ENCODE measurements at places on chromosomes 13 and 19.
A peak's percentile ranks its signal among the peaks of the same experiment; 100 is the strongest.

GRCh38 chr13:112626761-112627160 lies 38.8 kb upstream of the TUBGCP3 start:
- DNase-seq: no peak

- no peak for DNase-seq
These were observed 202.1 kb upstream of the GPR12 start for GRCh38 chr13:26962671-26963070.

DNA sequence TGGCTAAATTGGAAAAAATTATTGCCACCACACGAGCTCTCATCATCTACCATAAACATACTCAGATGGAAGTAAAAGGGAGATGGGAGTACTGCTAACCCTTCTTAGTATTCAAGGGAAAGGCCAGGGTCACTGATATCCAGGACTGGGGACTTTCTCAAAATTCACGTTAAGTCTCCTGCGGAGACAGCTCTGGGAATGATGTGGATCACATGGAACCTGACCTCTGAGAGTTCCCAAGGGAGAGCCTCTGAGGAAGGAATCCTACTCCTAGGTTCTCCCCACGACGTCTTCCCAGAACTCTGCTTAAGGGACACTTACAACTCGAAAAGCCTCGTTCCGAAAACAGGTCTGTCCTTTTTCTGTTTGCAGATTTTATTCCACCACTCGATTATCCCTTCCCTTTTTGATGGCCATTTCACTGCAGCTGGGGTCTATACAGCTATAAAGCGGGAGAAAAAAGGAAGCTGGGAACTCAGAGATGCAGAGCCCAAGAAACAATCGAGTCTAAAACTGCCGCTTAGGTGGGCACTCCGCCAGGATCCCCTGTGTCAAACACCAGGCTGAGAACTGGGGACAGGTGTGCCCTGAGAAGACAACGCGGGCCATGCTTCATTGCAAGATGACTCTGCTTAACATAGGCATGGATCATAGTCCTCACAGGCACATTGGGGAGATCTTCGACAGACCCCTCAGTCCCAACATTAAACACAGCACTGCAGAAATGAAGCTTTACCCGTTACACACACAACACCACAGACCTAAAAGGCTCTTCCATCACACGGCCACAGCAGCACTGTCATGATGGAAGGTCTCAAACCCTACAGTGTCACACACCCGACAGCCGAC lies 823 bp upstream of the ZNF567 start:
- peak; percentile 23 for DNase-seq

GRCh38 chr19:58350001-58350861 lies 3.1 kb downstream of the A1BG start:
- no peak for DNase-seq

GRCh38 chr13:22024381-22024994 lies 353.6 kb downstream of the FGF9 start:
- no peak for DNase-seq

- DNase-seq: peak; percentile 98
These were observed 10.6 kb downstream of the RXFP2 start for GRCh38 chr13:31749929-31750328.

GRCh38 chr13:77740931-77741596 lies 43.6 kb downstream of the SLAIN1 start:
- no peak for DNase-seq

DNA sequence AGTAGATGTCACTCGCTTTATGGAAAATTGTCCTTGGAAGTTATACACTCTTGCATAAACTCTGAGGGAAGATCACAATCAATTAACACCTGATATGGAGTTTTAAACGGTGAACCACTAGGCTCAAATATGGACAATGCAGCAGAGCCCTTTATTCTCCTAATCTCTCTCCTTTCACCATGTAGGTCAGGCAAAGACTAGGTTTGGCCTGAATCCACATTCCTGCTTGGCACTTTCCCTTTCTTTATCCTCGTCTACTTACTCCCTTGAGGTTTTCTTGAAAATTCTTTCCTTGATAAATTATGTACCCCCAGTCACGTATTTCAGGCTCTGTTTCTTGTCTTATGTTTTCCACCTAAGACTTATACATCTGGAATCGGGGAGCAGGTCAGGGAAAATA lies 751.7 kb downstream of the DACH1 start:
- DNase-seq: no peak

DNA sequence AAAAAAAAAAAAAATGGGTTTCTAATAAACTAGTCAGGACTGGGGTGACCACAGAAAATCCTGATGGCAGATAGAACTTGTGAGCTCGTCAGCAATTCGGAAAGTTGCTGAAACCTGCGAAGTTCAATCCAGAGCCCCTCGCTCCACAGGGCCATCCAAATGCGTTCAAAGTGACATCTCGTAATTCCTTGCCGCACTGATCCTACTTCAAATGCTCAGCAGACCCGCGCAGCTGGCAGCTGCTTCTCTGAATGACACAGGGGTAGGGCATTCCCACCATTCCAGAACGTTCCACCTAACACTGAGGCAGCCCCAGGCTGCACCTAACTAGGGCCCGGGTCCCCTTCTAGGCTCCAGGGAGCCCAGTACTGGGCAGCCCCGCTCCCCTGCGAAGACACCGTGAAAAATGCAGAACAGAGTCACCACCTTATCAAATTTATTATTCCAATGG lies 4.8 kb upstream of the DAPK3 start:
- peak; percentile 30 for DNase-seq

DNA sequence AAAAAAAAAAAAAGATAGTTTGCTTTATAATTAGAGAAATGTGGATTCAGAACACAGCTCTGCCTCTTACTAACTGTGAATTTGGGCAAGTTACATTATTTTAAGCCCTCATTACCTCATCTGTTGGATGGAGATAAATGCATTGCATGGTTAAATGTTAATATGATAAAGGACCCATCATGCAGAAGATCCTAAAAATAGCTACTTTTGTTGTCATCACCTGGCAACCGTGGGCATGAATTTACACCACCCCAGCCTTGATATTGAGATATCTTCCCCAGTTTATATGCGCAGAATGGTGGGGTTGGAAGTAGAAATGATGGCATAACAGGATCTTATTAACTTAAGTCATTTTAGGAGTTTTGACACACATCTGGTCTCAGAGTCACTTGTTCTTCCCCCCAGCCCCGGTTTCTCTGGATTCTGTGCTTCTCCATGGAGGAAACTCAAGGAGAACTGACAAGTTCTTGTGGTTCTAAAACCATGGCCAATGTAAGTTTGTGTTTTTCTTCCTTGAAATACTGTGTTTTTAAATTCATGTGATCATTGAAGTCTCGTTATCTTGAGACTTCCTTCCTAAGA lies 8.9 kb downstream of the ZNF546 start:
- DNase-seq: no peak

DNA sequence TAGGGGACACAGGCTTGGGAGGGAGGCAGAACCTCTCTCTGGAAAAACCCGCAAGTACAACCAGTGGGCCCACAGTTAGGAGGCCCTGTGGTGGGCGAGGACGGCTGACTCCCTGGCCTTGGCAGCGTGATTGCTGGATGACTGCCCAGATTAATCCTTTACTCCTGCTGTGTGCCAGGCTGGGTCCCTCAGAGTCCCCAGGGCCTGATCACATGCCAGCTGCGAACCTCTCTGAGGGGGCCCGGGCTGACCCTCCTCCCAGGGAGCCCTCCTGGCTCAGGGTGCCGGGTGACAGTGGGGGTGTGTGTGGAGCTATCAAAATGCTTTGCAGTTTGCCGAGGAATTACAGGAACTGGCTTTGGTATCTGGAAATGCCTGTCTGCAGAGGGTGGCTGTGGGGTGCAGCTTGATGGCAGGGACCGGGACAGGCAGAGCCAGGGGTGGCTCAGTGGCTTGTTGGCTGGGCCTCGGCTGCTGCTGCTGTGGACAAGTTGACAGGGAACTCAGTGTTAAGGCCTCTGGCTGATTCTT lies 48.9 kb downstream of the DNM2 start:
- no peak for DNase-seq

- no peak for DNase-seq
These were observed 51.9 kb upstream of the C1QTNF9B start for GRCh38 chr13:23949200-23949599.

GRCh38 chr19:2608602-2608922 lies 93.9 kb downstream of the GNG7 start:
- no peak for DNase-seq

- DNase-seq: peak; percentile 2
These were observed 1141.6 kb upstream of the MIR17HG start for GRCh38 chr13:90205911-90206310.

DNA sequence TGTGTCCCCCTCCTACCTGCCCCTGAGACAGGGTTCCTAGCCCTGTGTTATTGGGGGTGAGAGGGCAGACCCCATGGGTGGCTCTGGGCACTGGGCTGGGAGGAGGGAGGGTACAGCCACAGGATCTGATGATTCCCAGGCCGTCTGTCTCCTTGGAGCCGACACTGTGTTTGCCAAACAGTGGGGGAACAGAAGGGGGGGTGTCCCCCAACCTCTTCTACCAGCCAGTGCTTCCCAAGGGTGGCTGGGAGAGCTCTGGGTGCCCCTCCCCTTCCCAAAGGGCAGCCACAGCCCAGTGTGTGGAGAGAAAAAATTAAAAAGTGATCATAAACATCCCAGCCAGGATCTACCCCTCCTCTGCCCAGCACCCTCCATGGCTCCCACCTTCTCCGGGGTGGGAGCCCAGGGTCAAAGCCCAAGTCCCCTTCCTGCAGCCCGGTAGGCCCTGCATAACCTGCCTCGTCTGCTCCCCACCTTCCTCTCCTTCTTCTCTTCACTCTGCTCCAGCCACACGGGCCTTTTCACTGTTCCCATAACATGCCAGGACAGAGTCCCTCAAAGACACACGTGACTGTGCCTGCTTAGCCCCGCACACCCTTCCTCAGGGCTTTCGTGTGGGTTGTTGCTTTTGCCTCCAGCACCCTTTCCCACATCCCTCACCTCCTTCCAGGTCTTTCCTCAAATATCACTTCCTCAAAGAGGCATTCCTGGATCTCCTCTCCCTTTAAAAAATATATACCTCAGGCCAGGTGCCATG lies 1.4 kb upstream of the PLIN4 start:
- DNase-seq: no peak

DNA sequence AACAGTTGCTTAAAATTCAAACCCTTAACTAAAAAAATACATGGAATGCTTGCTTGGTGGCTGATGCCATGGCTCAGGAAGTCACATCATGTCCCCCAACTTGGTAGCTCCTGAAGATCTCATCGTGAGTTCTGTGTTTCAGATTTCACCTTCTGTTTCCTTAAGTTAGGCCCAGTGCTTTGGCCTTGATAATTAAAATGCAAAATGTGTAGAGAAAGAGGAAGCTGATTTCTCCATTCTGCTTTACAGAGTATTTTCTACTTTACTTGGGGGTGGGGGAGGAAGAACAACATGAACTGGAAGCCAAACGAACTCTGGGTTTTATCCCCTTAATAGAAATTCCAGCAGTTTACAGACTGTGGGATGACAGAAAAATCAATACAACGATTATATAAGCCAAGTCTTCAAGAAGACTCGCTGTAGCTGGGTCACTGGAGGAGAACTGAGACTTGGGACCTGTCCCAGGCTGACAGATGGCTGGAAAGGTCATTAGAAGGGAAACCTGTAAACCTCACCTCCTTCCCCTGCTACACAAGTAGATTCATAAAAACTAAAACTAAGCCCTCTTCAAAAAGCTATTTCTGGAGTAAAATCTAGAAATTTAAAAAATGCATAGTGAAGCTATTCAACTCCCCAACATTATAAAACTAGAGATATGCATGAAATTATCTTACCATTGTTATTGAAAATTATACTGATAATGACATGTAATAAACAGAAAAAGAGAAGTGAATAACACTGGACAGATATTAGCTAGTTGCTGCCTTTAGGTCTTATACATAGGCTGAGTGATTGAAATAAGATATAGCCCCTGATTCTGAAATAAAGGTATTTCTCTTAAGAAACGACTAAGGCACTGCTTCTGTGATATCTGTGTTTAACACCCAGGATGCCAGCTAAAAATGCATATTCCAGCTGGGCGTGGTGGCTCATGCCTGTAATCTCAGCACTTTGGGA lies 22.1 kb upstream of the GGACT start:
- no peak for DNase-seq

DNA sequence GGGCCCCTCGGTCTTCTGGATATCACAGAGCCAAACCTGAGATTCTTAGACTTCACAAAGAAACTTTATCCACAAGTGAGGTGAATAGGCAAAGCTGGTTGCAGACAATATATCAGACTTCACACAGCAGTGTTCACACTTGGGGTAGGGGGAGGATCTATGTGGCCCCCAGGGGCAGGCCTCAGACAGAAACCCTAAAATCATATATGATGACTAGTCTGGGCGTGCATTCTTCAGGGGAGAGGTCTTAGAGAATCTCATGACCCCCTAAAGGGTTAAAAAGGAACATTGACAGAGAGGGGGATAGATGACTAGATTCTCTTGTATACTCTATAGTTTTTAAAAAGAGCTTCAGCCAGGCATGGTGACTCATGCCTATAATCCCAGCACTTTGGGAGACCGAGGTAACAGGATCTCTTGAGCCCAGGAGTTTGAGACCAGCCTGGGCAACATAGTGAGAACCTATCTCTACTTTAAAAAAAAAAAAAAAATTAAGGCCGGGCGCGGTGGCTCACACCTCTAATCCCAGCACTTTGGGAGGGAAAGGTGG lies 2.8 kb downstream of the TYROBP start:
- peak; percentile 36 for DNase-seq

DNA sequence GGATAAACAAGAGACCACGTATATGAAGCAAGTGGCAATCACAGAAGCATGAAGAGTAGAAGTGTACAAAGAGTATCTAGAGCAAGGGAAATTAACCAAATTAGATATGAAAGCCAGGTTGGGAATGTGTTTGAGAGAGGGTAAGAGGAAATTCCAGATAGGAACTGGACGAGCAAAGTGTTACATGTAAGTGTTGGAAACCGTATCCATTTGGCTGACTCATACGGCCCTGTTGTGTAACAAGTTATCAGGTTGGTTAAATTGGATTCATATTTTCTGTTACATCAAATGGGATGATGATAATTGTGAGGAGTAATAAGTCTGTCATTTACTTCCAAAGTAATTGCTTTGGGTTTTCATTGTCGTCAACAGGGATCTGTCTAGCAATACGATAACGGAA lies 46.7 kb downstream of the RXFP2 start:
- no peak for DNase-seq

GRCh38 chr13:33351319-33351718 lies 65.8 kb upstream of the STARD13 start:
- DNase-seq: peak; percentile 77

DNA sequence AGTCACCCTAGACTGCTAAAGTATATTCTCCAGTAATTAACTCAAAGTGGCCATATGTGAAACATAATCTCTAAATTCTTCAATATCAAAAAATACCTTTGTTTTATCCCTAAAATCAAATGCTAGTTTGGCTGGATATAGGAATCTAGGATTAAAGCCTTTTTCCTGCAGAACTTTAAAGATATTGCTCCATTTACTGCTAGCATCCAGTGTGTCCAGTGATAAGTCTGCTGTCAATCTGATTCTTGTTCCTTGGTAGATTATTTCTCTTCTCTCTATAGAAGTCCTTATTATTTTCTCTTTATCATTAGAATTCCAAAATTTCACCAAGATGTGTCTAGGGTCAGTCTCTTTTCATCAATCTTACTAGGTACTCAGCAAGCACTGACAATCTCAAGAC lies 384.6 kb downstream of the FGF14 start:
- no peak for DNase-seq

Measured in ELR (cell line).